ENCODE measurements at places on chromosomes 1 and 21. TPM values are rescaled to one million over a fixed set of nuclear protein-coding genes. Genes with fewer than 3 reads are reported as not detected.

The CCDC28B gene
- total RNA-seq, result 31.7 TPM

The RGSL1 gene
- total RNA-seq, result not detected

The RHOU gene
- total RNA-seq, result 39.6 TPM

The OPRD1 gene
- 0.31 TPM for total RNA-seq

The FCAMR gene
- total RNA-seq, result not detected

The ZZZ3 gene
- total RNA-seq, result 164 TPM

The IQGAP3 gene
- total RNA-seq, result 1.1 TPM

The BMP8B gene
- 0.16 TPM for total RNA-seq

The NCAM2 gene
- total RNA-seq, result 82.8 TPM

The SLC45A1 gene
- total RNA-seq, result 6.6 TPM

The RXRG gene
- total RNA-seq, result 0.31 TPM

The SRGAP2B gene
- total RNA-seq, result 61.8 TPM

The FLG gene
- total RNA-seq, result not detected

The SCP2 gene
- total RNA-seq, result 72.7 TPM

The OR2L8 gene
- 2.8 TPM for total RNA-seq

The CD1D gene
- 1.6 TPM for total RNA-seq

The COL6A2 gene
- total RNA-seq, result 37.1 TPM

The MCOLN3 gene
- not detected for total RNA-seq

The NEGR1 gene
- 40.9 TPM for total RNA-seq

The PRAMEF12 gene
- not detected for total RNA-seq

The PIK3R3 gene
- total RNA-seq, result 25.3 TPM

The CD1E gene
- not detected for total RNA-seq

The SCAF4 gene
- 5.5 TPM for total RNA-seq

The S100PBP gene
- total RNA-seq, result 42.7 TPM

The NUP210L gene
- under 0.01 TPM for total RNA-seq

Data from occipital lobe (tissue), 3 donors.